ENCODE measurements at places on chromosomes 3 and 15.

DNA sequence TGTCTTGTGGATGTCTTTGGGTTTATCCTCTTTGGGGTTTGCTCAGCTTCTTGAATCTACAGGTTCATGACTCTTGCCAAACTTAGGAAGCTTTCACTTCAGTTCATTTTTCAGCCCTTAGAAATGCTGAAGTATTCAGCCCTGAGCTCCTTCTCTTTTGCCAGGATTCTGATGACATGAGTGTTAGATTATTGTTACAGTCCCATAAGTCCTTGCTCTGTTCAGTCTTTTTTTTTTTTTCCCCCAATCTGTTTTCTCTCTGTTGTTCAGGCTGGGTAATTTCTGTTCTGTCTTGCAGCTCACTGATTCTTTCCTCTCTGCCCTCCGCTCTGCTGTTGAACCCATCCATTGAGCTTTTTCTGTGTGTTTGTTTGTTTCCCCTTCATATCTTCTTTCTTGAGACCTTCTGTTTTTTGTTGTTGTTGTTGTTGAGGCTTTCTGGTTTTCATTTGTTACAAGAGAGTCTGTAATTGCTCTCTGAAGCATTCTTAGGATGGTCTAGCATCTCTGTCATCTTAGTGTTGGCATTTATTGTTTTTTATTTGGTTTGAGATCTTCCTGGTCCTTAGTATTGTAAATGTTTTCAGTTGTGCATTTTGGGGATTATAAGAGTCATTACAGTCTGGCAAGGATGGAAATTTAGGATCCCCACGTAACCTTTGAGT is 18.4 kb downstream of the LRCH3 start:
- no peak for DNase-seq

DNA sequence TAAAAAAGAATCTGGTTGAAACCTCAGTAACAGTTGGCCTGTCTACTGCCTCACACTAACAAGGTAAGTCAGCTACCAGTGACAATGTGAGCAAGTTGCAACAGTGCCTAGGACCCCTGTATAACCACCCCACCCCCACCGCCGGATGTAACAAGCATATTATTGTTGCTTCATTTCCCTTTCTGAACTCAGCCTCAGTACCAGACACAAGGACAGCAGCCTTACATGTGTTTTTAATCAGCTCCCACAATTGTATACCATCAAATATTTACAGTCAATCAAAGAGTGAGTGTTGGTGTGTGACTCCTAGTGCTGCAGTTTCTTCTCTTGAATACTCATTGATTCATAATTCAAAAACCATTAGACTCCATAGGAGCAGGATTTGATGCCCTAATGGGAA is 96.4 kb downstream of the PYDC2 start:
- DNase-seq: no peak

- DNase-seq: no peak
These were observed 15.4 kb downstream of the HHLA2 start for GRCh38 chr3:108311797-108312196.

- DNase-seq: no peak
These were observed 6.5 kb downstream of the BCHE start for GRCh38 chr3:165830746-165831145.

GRCh38 chr3:152516216-152516615 is 247.5 kb downstream of the MBNL1 start:
- DNase-seq: no peak

All from activated CD4-positive, CD25-positive, alpha-beta regulatory T cell treated with anti-CD3 and anti-CD28 coated beads, Interleukin-2, amount 50 U/mL, for 16 hours (primary cell).